ENCODE measurements at places on chromosomes 12 and 14.

- no peak for DNase-seq
Measured at GRCh38 chr12:122994781-122995502, 14.5 kb downstream of the ARL6IP4 start.

GRCh38 chr14:98237939-98238338 is 1034.1 kb downstream of the BCL11B start:
- DNase-seq, result no peak

DNA sequence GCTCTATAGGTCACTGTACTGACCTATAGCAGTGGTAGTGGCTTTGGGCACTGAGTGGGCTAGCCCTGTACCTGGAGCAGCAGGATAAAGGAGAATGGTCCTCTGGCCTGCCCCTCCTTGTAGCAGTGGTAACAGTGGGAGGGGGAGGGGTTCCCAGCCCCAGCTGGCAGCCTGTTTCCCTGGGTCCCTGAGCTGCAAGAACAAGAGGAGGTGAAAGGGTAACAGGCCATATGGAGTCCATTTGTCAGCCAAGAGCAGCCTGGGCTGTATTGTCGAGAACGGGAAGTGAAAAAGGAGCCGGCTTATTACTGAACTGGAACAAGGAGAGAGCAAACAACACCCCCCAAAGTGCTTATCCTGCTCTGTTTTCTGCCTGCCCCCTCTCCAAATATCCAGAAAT is 73.8 kb upstream of the SRSF5 start:
- no peak for DNase-seq

DNA sequence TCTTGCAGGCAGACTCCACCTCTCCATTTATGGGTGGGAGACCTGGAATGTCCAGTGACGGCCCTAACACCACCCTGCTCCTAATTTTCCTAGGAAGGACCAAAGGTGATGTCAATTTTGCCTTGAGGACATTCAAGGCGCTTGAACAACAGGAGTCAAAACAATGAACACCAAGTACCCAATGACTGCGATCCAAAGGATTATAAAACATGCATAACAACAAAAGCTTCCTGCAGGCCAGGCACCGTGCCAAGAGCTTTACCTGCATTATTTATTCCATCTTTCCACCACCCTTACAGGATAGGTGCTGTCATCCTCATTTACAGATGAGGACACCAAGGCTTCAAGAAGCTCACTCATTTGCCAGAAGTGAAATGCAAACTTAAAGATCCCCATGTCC is 15.2 kb upstream of the FOXN3 start:
- no peak for DNase-seq

DNA sequence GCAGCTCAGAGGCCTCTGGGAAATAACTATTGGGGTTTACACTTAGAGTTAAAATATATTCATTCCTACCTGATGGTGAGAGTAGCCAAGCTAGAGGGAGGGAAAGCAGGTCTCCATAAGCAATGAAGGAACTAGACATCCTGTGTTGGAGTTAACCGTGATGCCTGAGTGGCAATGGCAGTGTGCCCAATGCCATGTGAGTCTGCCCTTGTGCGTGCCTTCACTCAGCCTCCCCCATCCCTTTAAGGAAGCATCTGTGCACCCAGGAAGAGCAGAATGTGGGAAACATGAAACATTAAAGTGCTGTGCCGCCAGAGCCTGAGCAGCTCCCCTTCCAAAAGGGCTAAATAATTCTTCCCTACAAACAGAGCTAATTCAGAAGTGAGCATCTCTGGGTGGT is 76.3 kb downstream of the COX16 start:
- DNase-seq, result no peak

- DNase-seq, result no peak
Measured at GRCh38 chr12:65631621-65632111, 192.6 kb upstream of the HMGA2 start.

DNA sequence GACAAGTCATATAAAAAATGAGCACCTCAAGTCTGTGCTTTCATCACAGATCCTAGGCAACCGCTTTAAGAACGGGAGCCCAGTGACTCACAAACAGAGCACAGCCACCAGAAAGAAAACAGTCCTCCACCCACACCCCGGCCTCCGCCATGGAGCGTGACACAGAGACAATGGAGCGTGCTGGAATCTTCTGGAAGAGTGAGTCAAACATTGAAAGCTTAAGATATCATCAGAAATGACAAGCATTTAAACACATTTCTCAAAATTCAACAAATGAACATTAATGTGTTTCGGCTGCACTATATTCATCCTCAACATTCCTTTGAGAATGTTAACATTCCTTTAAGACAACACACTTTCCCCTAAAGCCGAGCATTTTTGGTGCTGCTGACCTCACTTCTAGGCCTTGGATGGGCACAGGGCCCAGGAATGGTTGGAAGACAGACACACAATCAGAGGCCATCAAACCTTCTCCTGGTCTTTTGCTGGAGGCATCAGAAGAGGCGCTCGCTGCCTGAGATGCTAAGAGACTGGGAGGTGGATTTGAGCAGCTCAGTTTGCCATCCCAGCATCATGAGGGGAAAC is 23.6 kb upstream of the TMEM132D start:
- DNase-seq, result no peak

GRCh38 chr14:60381909-60382308 is 104.0 kb downstream of the C14orf39 start:
- DNase-seq, result no peak

- DNase-seq, result no peak
Measured at GRCh38 chr14:91094772-91095171, 19.1 kb upstream of the DGLUCY start.

DNA sequence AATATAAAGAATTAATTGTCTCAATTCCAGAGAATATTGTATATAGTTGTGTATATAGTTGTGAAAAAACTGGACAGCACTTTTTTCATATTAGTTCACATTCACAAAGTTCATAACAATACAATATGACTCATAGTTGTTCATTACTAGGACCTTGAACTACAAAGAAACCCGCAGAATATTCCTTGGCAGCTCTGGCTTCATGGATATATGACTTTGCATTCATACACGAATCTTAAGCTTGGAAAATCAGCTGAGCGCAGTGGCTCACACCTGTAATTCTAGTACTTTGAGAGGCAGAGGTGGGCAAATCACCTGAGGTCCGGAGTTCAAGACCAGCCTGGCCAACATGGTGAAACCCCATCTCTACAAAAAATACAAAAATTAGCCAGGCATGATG is 38.1 kb upstream of the PCED1B start:
- no peak for DNase-seq

- no peak for DNase-seq
Measured at GRCh38 chr12:116392061-116392460, 114.6 kb upstream of the MED13L start.

DNA sequence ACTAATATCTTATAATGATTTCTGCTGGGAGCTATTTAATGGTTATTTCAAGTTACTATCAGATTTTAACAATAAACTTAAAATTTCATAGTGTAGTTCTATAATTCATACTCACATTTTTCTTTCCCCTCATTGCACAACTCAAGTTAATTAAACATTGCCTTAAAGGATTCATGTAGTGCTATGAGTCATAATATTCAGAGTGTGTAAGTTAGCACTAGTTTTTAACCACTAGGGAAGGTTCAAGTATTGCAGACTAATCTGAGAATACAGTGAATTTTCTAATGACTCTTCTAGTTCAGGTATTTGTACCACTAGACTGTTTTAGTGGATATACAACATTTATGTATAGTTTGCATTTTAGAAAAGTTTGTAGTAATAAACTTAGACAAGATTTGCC is 49.9 kb downstream of the FOXA1 start:
- no peak for DNase-seq

DNA sequence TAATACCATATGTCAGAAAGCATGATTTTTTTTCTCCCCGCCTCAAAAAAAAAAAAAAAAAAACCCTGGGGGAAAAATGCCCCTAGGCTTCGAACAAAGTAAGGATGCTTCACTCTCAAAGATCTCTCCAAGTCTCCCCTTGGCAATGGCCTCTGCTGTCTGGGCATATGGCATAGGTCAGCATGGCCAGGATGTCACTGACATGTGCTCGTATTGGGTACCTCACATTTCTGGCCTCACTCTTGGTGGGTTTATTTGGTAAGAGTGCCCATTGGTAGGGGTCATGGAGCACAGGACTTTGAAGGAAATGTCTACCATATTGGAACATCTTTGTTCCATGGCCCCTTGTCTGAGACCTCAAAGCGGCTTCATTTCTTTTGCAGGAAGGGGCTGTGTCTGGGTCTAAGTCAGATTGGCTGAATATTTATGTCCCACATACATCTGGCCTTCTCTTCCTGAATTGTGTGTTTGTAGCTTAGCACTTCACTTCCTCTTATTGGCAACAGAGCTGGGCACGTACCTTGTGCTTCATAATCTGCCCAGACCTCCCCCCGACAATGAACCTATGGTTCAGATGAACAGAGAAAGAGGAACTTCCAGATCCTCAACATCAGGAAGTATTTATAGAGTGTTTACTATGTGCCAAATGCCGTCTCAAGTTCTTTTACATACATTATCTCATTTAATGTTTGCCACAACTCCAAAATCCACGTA is 36.3 kb upstream of the OAS1 start:
- DNase-seq, result no peak

GRCh38 chr12:3310271-3311026 is 180.6 kb upstream of the PRMT8 start:
- DNase-seq, result no peak

DNA sequence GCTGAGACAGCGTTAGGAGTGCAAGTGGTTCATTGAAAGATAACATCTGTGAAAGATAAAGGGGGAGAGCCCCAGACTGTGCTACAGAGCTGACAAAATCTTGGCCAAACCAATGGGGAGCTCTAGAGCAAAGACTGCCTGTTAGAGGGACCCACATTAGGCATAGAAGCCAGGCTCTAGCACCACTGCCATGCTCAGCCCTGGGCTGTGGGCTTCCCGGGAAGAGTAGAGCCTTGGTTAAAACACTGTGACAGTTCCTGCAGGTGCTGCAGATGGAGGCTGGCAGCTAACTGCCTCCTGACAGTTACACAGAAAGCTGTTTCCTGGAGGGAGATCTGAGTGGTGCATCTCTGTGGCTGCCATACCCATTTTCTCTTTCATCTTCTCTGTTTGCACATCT is 23.0 kb downstream of the TSHR start:
- no peak for DNase-seq

- no peak for DNase-seq
Measured at GRCh38 chr14:55739967-55740648, 160.1 kb downstream of the KTN1 start.

- DNase-seq, result no peak
Measured at GRCh38 chr12:87217491-87217890, 811.7 kb downstream of the C12orf50 start.

GRCh38 chr14:92886337-92886736 is 36.6 kb upstream of the CHGA start:
- no peak for DNase-seq

DNA sequence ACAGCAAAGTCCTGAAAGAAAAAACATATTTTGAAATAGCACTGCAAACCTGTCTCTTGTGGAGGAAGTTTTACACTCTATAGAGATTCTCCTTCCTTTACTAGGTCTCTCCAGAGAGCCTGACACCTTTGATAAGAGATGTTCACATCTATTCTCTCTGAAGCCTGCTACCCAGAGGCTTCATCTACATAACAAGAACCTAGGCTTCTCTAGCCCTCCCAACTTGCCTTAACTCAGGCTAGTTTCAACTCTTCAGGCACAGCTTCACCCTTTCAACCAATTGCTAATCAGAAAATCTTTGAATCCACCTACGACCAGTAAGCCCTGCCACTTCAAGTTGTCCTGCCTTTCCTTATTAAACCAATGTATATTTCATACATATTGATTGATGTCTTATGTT is 60.6 kb downstream of the IFNG start:
- DNase-seq, result no peak

DNA sequence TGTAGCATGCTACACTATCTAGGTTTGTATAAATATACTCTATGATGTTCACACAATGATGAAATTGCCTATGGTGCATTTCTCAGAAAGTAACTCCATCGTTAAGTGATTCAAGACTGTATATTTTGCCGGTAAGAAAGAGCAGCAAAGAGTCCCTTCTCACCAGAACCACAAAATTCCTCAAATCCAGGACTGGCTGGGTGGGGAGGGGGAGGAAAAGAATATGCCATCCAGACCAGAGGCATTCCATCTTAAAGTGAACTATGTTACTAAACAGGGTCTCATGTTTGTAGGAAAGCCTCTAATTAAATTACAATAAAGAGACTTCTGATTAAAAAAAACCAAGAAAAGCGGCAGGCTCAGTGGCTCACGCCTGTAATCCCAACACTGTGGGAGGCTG is 11.5 kb downstream of the UBE2N start:
- DNase-seq, result no peak

DNA sequence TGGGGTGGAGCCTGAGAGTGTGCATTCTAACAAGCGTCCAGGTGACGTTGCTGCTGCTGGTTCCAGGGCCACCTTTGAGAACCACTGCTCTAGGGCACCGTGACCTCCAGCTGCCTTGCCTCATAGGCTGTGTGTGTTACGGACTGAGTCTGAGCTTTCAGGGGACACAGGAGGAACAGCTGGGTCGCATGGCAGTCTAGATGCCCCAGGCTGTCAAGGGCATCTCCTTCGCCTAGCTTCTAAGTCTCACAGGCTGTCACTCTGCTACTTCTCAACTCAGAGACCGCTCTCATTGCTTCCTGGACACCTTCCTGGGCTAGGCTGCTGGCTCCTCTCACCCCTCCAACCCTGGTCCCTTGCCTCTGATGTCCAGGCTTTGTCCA is 965 bp downstream of the KRT73 start:
- DNase-seq, result no peak

- DNase-seq, result no peak
Measured at GRCh38 chr14:92426237-92426636, 87.3 kb upstream of the RIN3 start.

DNA sequence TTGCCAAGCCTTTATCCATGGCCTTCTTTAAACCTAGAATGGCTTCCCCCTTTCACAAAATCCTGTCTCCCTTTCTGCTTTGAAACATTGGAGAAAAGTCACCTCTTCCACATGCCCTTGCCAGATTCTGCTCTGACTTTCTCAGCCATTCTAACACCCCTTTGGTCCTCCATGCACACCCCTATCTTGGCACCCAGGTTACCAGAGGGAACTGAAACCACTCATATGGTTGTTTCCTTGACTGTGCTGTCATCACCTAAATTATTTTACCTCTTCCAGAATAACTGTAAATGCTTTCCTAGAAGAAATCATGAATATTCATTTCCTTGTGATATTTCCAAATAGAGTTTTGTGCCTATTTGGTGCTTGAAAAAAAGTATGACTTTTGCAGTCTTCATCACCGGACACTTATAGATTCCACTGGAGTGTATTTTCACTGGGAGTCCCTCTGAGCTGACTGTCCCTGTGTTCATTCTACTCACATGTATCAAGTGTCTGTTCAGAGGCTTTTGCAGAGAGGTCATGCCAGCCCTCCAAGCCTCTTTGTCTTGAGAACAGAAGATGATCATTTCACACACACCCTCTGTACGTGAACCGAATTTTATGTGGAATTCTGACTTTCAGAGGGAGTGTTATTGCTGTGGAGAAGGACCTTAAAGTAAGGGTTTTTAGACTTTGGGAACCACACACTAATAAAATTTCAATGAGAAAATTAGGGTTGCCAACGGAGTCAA is 74.1 kb downstream of the PLXNC1 start:
- DNase-seq, result no peak
